Stimulated activated CD4-positive, alpha-beta T cell treated with anti-CD3 and anti-CD28 coated beads, Interleukin-15, amount 100 ng/mL, for 1 hour (primary cell): ENCODE measurements at places on chromosomes 16 and 17.

DNA sequence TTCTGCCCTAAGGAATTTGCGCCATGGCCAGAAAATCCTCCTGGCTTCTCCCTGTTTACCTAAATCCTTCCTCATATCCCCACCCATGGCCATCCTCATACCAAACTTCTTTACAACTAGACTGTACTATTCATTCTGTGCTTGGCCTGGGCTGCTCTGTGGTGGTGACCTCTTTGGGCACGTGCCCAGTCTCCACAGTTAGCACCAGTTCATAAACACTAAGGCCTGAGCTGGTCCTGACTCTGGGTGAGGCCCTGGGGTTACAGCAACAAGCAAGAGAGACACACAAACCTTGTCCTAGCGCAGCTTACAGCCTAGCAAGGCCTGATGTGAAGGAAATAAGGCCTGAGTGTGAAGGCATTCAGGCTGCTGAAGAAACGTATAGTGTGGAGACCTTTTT is 3.1 kb upstream of the ATXN7L3 start:
- DNase-seq = no peak

DNA sequence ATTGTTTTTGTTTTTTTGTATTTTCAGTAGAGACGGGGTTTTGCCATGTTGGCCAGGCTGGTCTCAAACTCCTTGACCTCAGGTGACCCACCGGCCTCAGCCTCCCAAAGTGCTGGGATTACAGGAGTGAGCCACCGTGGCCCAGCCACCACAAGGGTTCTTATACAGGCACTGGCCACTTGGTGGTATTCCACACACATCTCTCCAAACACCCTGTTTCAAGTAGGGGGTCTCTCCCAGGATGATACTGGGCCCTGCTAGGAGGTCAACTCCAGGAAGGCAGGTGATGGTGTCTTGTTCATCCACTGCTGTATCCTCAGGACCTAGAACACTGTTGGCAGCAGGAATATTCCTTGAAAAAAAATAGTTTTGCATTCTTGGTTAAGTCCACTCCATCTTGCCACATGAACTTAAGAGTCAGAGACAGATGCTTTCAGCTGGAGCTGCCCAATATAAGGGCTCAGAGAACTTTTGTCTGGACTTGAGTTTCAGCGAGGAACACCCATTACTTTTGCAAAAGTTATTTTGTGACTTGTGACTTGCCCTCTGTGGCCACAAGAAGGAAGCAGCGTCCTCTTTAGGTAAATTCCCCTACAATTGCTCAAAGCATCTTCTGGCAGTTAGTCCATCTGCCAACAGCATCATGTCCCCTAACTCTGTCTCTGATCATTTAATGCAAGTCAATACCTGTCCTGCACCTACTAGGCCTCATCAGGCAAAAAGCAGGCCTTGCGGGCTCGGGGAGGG is 7.4 kb upstream of the EEF2K start:
- no peak for DNase-seq

GRCh38 chr17:58447039-58447975 is 30.0 kb upstream of the RNF43 start:
- peak; percentile 38 for DNase-seq

DNA sequence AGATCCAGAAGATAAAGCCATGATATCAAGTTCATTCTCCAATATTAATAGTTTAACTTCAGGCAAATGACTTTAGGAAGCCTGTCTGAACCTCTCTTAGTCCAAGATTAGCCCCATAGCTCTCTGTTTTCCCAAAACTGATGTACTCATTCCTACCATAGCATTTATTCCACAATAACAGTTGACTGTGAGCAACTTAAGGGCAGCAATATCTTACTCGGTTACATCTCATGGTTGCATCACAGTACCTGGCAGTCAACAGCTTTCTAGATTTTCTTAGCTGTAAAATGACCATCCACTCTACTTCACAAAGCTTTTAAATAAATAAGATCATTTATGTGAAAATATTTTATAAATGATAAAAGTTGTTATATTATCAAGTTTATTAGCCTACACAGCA is 58.2 kb upstream of the STAC2 start:
- DNase-seq = no peak
